ENCODE measurements at places on chromosomes 16 and 17.

- DNase-seq, result no peak
Measured at GRCh38 chr17:65553009-65553645, 8.3 kb downstream of the AXIN2 start.

GRCh38 chr17:82396601-82397435, 21.3 kb upstream of the HEXD start:
- DNase-seq, result no peak

DNA sequence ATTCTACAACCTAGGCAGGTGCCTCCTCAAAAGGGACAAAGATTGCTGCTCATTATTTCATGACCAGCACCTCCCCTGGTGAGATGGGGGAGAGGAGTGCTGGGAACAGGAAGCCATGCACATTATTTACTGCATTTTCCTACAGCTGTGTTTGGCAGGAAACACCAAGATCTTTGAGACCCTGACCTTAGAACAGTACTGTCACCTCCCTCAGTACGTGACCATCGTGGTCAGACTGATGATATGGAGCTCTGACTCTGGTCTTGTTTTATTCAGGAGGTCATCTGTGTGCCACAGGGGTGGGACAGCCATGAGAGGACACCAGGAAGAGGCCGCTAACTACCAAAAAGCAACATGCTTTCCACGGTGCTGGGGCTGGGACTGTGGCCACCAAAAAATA, 37.4 kb downstream of the USP22 start:
- DNase-seq, result no peak

- DNase-seq, result no peak
Measured at GRCh38 chr17:81309140-81309858, 14.2 kb upstream of the SLC38A10 start.

DNA sequence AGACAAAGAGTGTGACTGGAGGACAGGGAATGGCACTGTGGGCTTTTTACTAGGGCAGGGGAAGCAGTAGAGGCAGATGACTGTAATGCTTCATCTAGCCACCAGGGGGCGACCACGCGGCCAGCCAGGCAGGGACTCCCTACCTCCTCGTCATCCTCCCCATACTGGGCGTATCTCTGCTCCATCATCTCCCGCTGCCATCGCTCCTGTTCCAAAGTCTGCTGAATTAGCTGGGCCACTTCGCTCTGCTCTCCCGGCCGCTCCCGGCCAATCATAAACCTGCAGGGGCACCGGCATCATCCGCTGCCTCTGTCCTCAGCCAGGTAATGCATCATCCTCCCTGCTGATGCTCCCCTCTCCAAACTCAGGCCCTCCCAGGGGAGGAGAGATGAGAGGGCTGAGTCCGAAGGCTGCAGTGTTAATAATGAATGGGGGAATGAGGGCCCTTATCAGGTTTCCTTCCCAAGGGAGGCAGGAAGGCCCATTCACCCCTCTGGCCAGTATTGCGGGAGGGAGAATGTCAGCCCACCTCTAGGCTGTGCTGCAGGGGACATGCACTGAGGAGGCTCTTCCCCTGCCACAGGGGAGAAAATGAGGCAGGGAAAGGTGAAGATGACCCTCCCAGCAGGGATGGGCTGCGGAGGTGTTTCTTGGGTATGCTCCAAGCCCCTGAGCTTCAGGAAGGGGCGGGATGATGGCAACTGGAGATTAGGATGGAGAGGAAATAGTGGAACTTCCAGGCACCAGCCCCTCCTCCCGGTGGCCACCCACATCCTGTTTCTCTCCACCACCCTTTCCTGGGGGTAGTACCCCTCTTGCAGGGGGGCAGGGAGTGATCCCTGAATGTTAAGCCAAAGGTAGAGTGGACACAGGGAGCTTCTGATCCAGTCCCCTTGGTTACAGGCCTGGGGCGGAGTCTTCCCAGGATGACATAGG, 10.3 kb upstream of the SAMD14 start:
- no peak for DNase-seq

GRCh38 chr16:84594725-84595038, 23.2 kb downstream of the COTL1 start:
- DNase-seq, result no peak

GRCh38 chr16:77430787-77431585, 3.8 kb downstream of the ADAMTS18 start:
- DNase-seq, result no peak

DNA sequence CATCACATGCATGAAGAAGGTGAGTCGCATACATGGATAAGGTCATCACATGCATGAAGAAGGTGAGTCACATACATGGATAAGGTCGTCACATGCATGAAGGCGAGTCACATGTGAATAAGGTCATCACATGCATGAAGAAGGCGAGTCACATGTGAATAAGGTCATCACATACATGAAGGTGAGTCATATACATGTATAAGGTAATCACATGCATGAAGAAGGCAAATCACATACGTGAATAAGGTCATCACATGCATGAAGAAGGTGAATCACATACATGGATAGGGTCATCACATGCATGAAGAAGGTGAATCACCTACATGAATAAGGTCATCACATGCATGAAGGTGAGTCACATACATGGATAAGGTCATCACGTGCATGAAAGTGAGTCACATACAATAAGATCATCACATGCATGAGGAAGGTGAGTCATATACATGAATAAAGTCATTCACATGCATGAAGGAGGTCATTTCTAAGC, 105.1 kb upstream of the SDK2 start:
- no peak for DNase-seq

GRCh38 chr16:53805113-53805512, 101.2 kb downstream of the FTO start:
- DNase-seq, result no peak

DNA sequence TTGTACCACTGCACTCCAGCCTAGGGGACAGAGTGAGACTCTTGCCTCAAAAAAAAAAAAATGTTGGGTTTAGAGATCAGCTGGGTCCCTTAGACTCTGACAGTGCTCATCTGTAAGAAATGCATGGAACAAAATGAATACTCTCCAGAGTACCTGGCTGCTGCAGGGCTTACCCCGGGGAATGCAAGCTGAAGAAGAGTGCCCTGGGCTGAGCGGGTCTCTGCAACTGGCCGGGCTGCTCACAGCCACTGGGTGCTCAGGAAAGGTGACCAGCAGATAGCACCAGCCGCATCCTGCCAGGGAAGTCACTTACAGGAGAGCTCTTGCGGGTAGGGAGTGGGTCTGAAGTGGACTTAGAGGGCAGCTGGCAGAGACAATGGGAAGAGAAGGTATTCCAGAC, 82.1 kb downstream of the GAS7 start:
- DNase-seq, result no peak

Data from NCI-H1417 treated with DMSO at 0.1 percent for 48 hours (cell line).